Sigmoid colon (tissue), 7 donors: ENCODE measurements at places on chromosomes 11 and 22. TPM values are rescaled to one million over a fixed set of nuclear protein-coding genes. Genes with fewer than 3 reads are reported as not detected.
A peak's percentile ranks its signal among the peaks of the same experiment; 100 is the strongest.

- H3K27ac ChIP-seq, result no peak overlapping the region
- no peaks in the 10 kb centered on the region for H3K4me1 ChIP-seq
- H3K36me3 ChIP-seq, result no peaks in the 10 kb centered on the region
- no peaks in the 10 kb centered on the region for H3K27me3 ChIP-seq
- DNase-seq, result no peak
- no peak overlapping the region for H3K4me3 ChIP-seq
Measured at GRCh38 chr11:131300439-131300717, 70.0 kb upstream of the NTM start.

DDB1 gene
- total RNA-seq, result 101 TPM

DDTL gene
- 0.55 TPM for total RNA-seq

LMNTD2 gene
- total RNA-seq, result 0.68 TPM

KIRREL3 gene
- total RNA-seq, result 0.81 TPM

DNA sequence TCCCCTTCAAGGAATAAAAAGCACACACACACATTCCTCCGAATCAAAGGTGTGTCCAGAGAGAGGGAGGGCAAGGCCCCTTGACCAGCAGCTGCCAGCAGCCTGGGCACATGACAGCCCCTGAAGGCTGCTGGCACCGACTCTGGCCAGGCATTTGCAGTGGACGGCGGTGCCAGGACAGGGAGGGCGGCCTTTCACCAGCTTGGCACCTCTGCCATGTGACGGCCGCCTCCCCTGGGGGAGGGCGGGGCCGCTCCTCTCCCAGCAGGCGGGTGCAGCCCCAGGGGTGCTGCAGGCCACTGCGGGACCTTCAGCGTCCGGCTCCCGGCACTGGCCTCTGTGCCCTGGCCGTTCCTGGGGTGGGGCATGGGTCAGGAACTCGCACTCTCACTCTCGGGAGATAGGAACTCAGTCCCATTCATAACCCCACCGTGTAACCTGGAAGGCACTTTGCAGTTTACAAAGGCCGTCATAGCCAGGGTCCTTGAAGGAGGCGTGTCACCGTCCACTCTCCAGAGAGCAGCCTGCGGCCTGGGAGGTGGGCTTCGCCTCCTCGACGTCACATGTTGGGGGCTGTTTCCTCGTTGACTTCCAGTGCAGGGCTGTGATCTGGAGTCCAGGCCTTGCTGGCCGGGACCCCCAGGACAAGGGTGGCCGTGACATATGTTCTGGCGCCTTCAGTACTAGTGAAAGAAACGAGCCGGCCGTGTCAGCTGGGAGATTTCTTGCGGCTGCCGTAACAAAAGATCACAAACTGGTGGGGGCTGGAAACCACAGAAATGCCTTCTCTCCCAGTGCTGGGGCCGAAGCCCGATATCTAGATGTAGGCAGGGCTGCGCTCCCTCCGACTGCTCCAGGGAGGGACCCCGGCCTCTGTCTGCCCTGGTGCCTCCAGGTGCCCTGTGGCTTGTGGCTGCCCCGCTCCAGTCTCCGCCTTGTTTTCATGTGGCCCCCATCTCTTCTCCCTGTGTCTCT, 39.9 kb upstream of the SMIM38 start:
- no peak overlapping the region for H3K4me3 ChIP-seq
- H3K4me1 ChIP-seq, result no peaks in the 10 kb centered on the region
- no peak for DNase-seq

DNA sequence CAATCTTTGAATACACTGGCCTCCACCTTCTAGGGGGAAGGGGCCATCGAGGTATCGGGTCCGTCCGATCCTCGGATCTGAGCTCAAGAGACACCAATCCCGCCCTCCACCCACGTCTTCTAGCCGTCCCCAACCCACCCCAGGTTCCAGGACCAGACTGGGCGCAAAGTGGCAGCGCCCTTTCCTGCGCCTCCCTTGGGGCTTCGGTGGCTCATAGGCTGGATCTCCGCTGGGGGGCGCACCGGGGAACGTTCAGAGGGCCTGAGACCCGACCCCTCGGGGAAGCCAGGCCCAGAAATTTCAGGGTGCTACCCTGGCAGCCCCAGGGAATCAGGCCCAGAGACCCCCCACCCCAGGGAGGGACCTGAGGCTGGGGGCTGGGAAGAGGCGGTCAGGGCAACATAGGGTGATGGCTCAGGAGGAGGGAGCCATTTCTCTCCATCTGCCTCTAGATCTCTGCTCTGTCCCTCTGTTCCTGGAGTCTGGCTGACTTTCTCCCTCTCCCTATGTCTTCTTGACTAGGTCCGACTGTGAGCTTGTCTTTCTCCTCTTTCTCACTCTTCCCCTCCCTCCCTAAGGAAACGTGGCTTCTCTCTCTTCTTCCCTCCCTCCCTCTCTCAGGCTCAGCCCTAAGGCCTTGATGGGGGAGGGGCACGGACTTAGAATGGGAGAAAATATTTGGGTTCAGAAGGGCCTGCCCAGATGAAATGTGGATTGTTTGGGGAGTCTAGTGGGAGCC, 1.1 kb downstream of the CREB3L1 start:
- H3K4me3 ChIP-seq, result peak overlapping the region; percentile 58
- peak overlapping the region; percentile 79 for H3K27ac ChIP-seq
- DNase-seq, result peak; percentile 74
- H3K36me3 ChIP-seq, result no peaks in the 10 kb centered on the region

- H3K4me1 ChIP-seq, result peaks cover 71% of the 10 kb centered on the region
- H3K27me3 ChIP-seq, result no peaks in the 10 kb centered on the region
- no peaks in the 10 kb centered on the region for H3K36me3 ChIP-seq
- no peak for DNase-seq
- no peak overlapping the region for H3K4me3 ChIP-seq
- H3K27ac ChIP-seq, result peak overlapping the region; percentile 53
Measured at GRCh38 chr11:68503251-68503687, 42.7 kb downstream of the PPP6R3 start.

SLC22A6 gene
- not detected for total RNA-seq

GRCh38 chr22:26409719-26410335, 19.2 kb upstream of the ASPHD2 start:
- no peak overlapping the region for H3K4me3 ChIP-seq
- H3K4me1 ChIP-seq, result no peaks in the 10 kb centered on the region
- no peaks in the 10 kb centered on the region for H3K36me3 ChIP-seq
- H3K27ac ChIP-seq, result no peak overlapping the region

CALCA gene
- total RNA-seq, result not detected
